ENCODE measurements at places on chromosomes 2 and 18.

DNA sequence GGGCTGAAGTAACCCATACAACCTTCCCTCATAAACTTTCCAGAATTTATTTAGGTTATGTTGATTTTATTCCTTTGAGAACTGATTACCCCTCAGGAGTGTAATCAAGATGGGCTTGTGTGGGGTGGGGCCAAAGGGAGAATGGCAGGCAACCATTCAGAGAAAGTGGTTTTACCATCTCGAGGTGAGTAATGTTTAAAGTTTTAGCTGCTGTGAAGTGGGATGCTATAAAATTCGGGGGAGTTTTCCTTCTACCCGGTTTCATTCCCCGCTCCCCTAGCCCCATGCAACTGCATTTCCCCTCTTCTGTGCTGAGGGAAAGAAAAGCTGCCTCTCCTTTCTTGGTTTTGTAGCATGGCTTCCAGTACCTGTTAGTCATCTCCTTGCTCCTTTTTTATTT, 34.7 kb downstream of the MAP4K4 start:
- DNase-seq = no peak

DNA sequence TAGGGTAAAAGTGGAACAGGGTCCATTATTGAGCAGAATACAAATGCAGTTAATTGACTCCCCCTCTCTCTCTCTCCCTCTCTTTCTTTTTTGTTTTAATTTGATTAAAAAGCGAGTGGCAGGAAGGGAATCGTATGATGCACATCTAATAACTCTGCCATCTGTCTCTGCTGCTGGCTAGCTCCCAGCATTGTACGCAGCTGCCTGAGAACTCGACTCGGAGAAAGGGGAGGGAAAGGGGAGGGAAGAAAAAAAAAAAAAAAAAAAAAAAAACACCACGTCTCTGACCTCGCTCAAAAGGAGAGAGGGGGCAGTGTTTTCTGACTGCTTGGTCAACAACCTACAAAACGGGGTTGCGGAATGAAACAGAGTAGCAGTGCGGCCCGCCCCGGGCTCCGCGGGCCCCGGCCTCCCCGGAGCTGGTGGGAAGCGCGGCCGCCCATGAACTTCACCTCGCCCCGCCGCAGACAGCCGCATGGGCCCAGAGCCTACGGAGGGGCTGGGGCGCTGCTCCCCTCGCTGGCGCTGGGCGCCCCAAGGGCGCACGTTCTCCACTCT, 265.7 kb downstream of the TCF4 start:
- DNase-seq = no peak

DNA sequence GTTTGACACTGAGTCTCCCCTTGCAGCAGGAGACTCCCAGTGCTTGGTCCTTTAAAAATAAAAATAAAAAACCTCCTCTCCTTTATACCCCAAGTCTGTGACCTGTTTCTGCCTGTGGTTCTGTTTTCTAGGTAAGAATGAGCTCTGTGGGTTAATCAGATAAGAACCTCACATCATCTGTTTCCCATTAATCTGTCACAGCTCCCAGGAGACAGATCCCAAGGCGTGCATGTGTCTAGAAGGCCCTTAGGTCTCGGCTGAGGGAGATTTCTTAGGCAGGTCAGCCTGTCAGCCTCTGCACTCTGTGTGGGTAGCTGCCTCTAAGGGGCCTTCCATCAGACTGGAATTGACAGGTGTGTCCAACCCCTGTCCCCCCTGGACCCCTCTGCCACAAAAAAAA, 80.7 kb downstream of the FHOD3 start:
- DNase-seq = no peak

DNA sequence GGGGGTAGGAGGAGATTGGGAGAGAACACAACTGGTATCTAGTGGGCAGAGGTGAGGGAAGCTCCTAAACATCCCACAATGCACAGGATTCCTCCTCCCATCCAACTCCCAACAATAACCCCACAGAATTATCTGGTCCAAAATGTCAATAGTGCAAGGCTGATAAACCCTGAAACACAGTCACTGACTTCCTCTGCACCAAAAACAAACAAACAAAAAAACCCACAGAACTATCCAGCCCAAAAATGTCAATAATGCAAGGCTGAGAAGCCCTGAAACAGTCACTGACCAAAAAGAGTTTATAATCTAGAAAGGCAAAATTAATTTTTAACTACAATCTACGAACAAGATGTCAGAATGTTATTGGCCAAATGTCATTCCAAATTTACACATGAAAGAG, 9.8 kb downstream of the TMX3 start:
- no peak for DNase-seq

- DNase-seq = no peak
These were observed 67.7 kb upstream of the OSR1 start for GRCh38 chr2:19426144-19426543.

DNA sequence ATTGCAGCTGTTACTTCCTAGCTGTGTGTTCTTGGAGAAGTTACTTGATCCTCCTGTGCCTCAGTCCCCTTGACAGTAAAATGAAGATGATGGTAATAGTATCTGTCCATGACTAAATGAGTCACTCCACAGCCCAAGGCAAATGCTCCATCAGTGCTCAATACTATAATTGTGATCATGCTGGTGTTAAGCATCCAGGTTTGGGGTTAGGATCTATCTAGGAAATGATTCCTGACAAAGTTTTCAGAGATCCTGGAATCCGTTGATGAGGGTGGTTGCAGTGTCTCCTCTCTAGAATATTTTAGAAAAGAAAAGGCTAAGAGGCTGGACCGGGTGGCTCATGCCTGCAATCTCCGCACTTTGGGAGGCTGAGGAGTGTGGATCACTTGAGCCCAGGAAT, 2.7 kb upstream of the PRELID3A start:
- DNase-seq = no peak

- no peak for DNase-seq
These were observed 685.5 kb downstream of the CPS1 start for GRCh38 chr2:211241891-211242290.

DNA sequence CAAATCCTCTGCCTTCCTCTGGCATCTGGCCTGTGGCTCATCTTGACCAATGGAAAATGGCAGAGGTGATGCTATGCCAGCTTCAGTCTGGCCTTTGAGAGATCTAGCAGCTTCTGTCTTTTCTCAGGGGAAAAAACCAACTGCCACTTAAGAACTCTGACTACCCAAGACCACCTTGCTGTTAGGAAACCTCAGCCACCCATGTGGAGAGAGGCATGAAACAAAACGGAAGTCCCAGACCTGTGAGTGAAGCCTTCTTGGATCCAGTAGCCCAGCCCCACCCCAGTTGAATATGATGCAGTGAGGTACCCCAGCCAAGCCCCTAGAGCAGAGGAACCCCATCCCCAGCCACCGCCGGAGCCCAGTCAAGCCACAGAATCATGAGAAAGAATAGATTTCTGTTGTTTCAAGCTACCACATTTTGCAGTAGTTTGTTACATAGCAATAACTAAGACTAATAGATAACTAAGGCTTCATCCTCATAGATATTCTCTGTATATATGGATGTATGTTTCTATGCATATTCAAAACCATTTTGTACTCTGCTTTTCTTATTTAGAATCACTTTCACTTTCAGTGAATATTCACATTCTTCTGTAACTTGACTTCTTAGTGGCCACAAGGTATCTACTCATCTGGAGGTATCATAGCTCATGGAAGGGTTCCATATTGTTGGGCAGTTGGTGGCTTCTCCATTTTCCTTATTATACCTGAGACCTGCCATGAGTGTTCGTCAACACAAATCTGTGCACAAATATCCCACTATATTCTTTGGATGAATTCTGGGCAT, 142.1 kb downstream of the FBXO15 start:
- no peak for DNase-seq

DNA sequence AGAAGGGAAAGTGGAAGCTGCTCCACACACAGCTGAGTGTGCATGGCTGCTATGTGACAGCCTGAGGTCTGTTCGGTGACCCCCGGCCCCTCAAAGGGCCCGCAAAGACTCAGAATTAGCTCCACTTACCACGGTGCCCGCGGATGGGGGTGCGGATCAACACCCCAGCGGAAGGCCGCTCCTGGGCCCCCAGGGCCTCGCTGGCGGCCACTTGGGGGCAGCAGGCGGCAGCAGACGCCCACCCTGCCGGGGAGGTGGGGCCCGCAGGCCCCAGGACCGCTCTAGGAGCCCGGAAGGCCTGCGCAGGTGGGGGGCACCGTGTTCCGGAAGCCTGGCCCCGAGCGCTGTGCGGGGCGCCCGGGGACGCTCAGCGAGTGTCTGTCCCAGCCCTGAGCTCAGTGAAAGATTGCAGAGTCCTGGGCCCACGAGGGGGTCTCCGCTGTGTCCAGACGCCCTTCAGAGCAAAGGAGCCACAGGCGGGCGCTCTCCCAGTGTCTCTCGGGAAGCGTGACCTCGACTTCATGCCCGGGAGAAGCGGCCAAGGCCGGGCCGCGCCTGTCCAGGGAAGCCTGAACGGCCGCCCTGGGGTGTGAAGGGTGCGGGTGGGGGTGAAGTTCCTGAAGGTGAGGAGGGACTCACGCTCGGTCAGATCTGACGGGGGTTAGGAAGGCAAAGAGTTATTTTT, 118.7 kb downstream of the VAPA start:
- DNase-seq = no peak

All from activated CD4-positive, CD25-positive, alpha-beta regulatory T cell (primary cell).